Activated naive CD4-positive, alpha-beta T cell treated with anti-CD3 and anti-CD28 coated beads for 36 hours (primary cell): ENCODE measurements at places on chromosomes 5 and 9. TPM values are rescaled to one million over a fixed set of nuclear protein-coding genes. Genes with fewer than 3 reads are reported as not detected.

DNA sequence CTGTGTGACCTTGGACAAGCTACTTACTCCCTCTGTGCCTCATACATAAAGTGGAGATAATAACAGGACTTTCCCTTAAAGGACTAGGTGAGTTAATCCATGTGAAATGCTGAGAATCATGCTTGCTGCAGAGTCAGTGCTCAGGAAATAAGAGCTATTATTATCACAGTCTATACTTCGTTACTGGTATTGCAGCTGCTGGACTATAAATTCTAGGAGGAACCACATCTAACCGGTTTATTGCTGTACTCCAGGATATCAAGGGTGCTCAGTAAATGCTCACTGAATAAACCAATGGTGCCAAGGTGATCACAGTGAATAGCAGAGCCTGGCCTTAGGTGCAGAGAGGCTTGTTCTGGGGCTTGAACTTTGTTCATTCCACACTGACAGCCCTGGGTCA is 69.3 kb downstream of the HSPA4 start:
- no peak overlapping the region for H3K4me3 ChIP-seq
- no peaks in the 10 kb centered on the region for H3K36me3 ChIP-seq
- DNase-seq = no peak
- no peaks in the 10 kb centered on the region for H3K4me1 ChIP-seq
- no peak overlapping the region for H3K27ac ChIP-seq
- no peaks in the 10 kb centered on the region for H3K27me3 ChIP-seq

NUTM2F gene
- not detected for total RNA-seq

GRCh38 chr5:126486332-126486731 is 63.1 kb downstream of the GRAMD2B start:
- no peak overlapping the region for H3K4me3 ChIP-seq
- H3K27ac ChIP-seq = no peak overlapping the region
- DNase-seq = no peak
- peaks cover 24% of the 10 kb centered on the region for H3K36me3 ChIP-seq
- H3K4me1 ChIP-seq = no peaks in the 10 kb centered on the region

DNA sequence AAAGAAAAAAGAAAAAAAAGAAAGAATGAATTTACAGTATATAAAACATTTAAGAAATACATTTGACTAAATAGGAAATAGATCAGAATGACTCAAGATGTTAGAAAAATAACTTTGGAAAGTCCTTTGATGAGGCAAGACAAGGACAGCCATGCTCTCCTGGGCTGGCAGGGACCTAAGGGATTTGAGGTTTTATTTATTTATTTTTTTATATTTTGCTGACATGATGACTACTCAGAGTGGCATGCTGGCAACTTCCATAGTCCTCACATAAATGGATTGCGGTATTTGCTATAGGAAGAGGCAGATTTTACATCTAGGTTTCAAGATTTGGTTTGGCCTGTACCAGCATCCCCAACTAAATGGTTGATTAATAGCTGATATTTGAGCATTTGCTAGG is 17.7 kb downstream of the SLC28A3 start:
- H3K36me3 ChIP-seq = no peaks in the 10 kb centered on the region
- no peak for DNase-seq
- H3K27ac ChIP-seq = no peak overlapping the region
- no peak overlapping the region for H3K4me3 ChIP-seq
- no peaks in the 10 kb centered on the region for H3K4me1 ChIP-seq

GRCh38 chr5:133995341-133995740 is 9.4 kb downstream of the VDAC1 start:
- DNase-seq = no peak
- peaks cover 28% of the 10 kb centered on the region for H3K36me3 ChIP-seq

DNA sequence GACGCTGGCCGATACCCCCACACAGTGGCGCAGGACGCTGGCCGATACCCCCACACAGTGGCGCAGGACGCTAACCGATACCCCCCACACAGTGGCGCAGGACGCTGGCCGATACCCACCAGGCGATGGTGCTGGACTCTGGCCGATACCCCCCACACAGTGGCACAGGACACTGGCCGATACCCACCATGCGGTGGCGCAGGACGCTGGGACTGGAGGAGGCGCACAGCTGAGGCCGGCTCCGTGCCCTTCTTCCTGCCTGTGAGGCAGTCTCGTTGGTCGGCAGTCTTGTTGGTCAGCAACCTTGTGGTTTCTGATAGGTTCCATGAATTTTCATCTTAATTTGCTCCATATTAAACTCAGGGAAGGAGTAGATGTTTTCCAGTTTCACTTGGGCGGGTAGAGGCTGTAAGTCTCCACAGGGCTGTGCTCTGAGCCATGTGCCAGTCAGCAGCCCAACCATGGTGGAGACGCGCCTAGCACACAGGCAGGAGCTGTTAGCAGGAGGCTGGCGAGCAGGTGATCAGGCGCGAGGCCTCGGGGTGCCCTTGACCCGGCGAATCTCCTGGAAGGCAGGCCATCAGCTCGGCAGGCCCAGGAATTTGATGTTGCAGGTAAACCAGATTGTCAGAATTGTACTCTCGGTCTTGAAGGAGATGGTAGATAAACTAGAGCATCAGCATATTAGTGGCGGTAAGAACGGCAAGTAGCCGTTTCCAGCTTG is 75.6 kb downstream of the EHMT1 start:
- DNase-seq = no peak
- no peak overlapping the region for H3K27ac ChIP-seq
- peaks cover 2% of the 10 kb centered on the region for H3K36me3 ChIP-seq

- no peaks in the 10 kb centered on the region for H3K4me1 ChIP-seq
- DNase-seq = no peak
- no peak overlapping the region for H3K27ac ChIP-seq
Measured at GRCh38 chr9:135170535-135170934, 83.1 kb downstream of the OLFM1 start.

GRCh38 chr5:8184455-8185063 is 315.6 kb downstream of the MTRR start:
- no peak overlapping the region for H3K27ac ChIP-seq
- no peaks in the 10 kb centered on the region for H3K4me1 ChIP-seq
- H3K27me3 ChIP-seq = no peaks in the 10 kb centered on the region
- H3K4me3 ChIP-seq = no peak overlapping the region
- no peaks in the 10 kb centered on the region for H3K36me3 ChIP-seq

SVEP1 gene
- not detected for total RNA-seq

AIF1L gene
- total RNA-seq = 1.4 TPM

GRCh38 chr5:12999667-13000066 is 944.8 kb downstream of the DNAH5 start:
- no peaks in the 10 kb centered on the region for H3K4me1 ChIP-seq
- DNase-seq = no peak
- no peak overlapping the region for H3K27ac ChIP-seq
- H3K36me3 ChIP-seq = no peaks in the 10 kb centered on the region
- H3K4me3 ChIP-seq = no peak overlapping the region

ANKDD1B gene
- total RNA-seq = not detected

DNA sequence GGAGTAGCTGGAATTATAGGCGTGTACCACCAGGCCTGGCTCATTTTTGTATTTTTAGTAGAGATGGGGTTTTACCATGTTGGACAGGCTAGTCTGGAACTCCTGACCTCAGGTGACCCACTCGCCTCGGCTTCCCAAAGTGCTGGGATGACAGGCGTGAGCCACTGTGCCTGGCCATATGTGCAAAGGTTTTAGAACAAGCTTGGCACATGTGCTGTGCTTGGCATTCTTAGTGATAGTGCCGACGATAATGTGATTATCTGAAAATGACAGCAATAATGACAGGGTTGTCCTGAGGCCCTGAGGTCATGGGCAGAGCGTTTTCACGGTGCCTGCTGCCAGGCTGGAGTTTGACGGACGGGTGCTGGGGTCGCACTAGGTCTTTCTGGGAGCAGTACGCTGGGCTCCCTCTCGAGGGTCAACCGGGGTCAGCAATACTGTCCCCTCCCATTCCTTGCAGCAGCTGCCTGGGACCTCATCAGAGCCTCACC is 42.6 kb downstream of the HMCN2 start:
- no peaks in the 10 kb centered on the region for H3K36me3 ChIP-seq
- H3K27ac ChIP-seq = no peak overlapping the region
- no peaks in the 10 kb centered on the region for H3K27me3 ChIP-seq
- H3K4me1 ChIP-seq = no peaks in the 10 kb centered on the region
- DNase-seq = no peak

SETX gene
- total RNA-seq = 26.7 TPM

MUSK gene
- not detected for total RNA-seq
